ENCODE measurements at places on chromosomes 6 and 20. TPM values are rescaled to one million over a fixed set of nuclear protein-coding genes. Genes with fewer than 3 reads are reported as not detected.

DNA sequence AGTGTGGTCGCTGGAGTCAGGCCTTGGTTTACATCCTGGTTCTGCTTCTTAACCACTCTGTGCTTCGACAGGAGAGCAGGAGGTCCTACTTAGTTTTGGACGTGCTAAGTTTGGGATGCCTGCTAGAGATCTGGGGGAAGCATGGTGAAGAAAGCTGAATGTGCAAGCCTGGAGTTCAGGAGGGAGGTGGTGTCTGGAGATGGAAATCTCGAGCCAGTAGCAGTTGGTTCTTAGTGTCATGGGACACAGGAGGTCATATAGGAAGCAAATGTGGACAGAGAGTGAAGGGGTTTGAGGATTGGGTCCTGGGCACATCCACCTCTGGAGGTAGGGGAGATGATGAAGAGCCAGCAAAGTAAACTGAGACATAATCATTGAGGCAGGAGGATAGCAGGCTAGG, 131.4 kb downstream of the SYCP2 start:
- no peak for DNase-seq

- DNase-seq = no peak
Measured at GRCh38 chr20:63217706-63218105, 1.8 kb upstream of the YTHDF1 start.

DNA sequence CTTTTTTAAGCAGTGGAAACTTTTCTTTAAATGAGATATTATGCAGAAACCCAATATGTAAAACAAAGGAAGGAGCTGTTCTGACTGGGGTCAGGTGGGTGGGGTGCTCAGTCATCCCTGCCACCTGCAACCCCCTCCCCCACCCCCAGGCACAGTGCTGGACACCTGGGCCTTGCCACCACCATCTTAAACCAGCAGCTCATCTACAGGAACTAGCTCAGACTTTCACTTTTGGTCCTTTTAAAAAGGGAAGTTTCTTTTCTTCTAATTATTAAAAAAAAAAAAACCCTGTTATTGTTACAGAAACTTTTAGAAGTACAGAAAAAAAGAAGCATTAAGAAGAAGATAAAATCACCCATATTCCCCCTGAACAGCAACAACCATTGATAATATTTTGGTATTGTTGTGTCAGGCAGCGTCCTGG, 37.1 kb downstream of the PPP1R16B start:
- DNase-seq = peak; percentile 64

DNA sequence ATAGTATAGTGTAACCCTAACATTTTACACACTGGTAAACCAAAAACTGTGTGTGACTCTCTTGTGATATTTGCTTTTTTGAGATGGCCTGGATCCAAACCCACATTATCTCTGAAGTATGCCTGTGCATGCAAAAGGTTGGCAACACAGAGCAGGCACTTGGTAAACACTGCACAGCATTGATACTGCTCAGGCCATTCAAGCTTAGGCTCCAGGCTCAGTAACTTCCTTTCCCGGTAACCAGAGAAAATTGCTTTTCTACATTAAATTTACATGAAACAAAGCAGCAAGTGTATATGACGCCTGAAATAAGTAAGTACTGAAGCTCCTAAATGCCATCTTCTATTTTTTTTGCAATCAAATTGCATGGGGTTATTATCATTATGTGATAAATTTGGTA, 205.7 kb downstream of the EPM2A start:
- DNase-seq = no peak

GRCh38 chr6:105588123-105588710, 185.3 kb upstream of the PREP start:
- no peak for DNase-seq

GRCh38 chr6:127878115-127878514, 22.7 kb downstream of the THEMIS start:
- no peak for DNase-seq

DNA sequence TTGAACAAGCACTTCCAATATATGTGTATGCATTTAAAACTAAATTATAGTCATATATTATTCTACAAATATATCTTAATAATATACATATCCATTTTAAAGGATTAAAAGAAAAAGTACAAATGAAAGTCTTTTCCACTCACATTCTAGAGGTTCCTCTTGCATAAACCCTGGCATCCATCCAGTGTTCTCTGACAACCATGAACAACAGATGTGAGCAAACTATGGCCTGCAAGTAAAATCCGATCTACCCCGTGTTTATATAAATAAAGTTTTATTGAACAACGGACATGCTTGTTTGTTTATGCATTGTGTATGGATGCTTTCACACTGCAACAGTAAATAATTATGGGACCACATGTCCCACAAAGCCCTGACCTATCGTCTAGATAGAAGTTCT, 1122.3 kb downstream of the EPHA7 start:
- DNase-seq = no peak

DNA sequence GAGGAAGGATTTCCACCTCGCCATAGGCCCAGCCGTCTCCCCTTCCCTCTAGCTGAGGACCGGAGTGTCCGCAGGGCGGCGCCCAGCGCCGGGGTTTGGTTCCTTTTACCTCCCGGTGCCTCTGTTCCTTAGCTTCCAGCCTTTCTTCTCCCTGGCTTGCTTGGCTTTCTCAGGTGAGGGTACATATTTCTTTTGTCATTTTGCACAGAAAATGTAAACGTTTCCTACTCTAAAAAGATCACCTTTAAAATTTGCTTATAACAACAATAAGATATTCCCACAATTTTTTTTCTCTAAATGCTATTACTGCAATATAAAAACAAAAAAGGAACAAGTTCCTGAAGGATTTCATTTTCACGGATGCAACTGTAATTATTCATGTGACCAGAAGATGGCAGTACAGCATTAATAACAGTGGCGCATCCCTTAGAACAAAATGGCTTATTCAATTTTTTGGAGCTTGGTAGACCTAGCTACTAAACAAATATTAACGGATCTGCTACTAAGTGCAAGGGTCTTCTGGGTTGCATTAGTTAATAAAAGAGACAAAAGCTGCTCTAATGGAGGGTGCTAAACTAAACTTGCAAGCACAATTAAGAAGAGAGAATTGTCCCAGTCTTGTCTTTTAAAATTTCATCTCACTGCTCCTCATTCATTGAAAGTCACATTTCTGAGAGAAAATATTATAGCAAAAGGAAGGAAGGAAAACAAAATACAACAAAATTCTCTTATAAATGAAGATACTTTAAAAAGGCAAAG, 172.9 kb downstream of the ADGRG6 start:
- no peak for DNase-seq

- no peak for DNase-seq
Measured at GRCh38 chr20:21526776-21527175, 12.9 kb upstream of the NKX2-2 start.

DNA sequence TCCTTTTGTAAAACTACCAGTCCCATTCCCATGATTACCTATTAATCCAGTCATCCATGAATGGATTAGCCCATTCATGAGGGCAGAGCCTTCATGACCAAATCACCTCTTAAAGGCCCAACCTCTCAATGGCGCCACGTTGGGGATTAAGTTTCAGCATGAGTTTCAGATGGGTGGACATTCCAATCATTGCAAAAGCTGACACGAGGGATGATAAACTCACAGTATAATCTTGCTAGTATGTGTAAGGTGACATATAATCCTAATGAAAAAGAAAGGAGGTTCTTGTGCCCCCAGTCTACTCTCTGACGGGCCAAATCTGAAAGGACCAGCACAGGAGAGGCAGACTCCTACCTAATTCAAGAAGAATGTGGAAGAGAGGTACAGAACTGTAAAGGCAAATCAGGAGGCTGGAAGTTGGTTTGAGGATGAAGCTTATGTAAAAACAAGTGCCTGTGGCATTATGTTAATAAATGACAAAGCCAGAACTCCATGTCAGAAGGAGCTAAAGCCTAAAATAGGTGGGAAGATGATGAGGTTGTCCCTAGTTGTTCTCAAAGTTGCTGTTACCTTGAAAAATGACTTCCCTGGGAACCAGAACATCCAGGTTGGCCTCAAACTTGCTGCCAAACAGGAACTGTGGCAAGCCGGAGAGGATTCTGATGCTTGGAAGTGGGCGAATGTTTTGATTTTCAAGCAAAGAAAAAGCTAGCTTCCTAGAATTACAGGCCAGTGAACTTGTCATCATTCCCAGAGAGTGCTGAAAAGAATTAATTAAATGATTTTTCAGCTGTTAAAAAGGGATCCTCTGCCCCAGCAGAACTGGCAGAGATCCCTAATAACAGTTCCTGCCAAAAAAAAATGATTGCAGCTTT, 106.5 kb upstream of the TIAM2 start:
- no peak for DNase-seq

- DNase-seq = no peak
Measured at GRCh38 chr6:157020398-157020797, 243.2 kb downstream of the ARID1B start.

DNA sequence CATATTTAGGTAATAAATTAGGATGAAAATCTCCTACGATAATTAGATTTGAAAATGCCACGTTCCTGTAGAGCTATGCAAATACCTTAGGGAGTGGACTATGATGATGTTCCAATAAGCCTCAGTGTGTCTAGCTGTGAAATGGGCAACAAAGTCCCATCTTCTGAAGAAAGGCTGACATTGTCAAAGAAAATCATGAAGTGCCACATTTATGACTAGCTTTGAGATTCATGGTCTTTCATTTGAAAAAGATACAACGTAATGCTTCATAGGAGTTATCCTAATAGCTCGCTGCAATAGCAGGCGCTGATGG, 23.8 kb upstream of the BCAS1 start:
- DNase-seq = no peak

- DNase-seq = no peak
Measured at GRCh38 chr20:14935285-14935684, 597.9 kb upstream of the FLRT3 start.

DNA sequence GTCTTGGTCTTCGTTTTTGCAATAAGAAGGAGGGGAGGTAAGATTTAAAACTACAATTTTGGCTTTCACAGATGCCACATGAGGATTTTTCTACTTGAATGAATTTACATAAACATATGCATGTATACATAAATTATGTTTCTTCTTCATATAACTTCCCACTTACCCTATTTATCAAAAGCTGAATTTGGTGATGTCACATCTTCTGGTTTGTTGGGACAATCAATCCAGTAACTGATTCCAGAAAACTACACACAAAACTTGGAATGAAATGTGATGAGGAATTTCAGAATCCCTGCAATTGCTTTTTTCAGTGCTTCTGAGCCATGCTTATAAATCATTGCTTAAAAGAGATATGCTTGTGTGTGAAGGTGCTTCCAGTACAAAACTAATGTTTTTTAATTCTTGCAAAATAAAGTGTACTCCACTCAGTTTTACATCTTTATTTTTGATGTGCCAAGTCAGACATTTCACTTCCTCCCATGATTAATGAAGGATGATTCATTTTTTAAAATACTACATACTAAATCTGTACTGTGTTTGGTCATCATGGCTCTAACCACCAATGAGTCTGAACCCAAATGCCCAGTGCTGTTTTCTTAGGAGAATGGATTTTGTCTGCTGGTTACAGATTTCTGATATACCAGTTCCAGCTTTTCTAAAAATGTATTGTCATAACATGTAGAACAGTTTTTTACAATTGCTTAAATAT, 32.1 kb upstream of the RIN2 start:
- DNase-seq = no peak

SLC2A10 gene
- 29.1 TPM for total RNA-seq

C6orf58 gene
- not detected for total RNA-seq

XKR7 gene
- total RNA-seq = 0.11 TPM

POPDC3 gene
- total RNA-seq = not detected

LY6G6F gene
- not detected for total RNA-seq

MROH8 gene
- 1.9 TPM for total RNA-seq

TFAP2D gene
- not detected for total RNA-seq
